Posterior vena cava (tissue), 2 donors: ENCODE measurements at places on chromosomes 4 and X.

- no peak for DNase-seq
Observed at GRCh38 chr4:46196086-46196485, 72.2 kb upstream of the GABRG1 start.

DNA sequence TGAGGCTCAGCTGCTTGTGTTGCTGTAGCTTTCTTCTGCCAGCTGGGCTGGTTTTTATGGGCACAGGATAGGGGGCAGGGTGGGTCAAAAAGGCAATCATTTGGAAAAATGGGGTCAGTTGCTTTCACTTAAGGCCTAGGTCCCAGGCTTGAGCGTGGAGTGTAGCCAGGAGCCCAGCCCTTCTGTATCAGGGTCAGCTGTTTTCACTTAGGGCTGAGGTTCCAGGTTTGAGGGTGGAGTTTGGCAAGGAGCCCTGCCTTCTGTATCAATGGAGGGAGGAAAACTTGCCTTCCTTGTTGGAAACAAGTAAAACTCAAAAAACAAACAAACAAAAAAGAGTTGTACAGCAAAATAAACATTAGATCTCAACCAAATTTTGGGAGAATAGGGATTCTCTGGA, 37.0 kb upstream of the UGT8 start:
- DNase-seq, result no peak

DNA sequence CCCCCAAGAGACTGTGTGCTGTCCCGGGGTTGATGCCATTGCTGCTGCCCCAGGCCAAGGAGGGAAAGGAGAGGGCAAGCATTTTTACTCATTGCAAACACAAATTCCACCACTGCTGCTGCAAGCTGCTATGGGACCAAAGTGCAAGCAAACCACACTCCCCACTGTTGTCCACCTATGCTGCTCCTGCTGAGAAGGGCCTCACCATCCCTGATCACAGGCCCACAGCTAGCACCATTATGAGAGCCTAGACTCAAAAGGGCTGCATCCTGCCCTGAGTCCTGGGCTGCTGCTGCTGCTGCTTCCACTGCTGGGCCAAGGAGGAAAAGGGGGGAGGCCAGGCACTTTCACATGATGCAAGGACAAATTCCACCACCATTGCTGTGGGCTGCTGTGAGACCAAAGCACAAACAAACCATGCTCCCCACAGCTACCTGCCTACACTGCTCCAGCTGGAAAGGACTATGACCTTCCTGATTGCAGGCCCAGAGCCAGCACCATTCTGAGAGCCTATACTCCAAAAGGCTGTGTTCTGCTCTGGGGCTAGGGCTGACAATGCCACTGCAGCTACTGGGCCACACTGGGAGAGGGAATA, 218.2 kb upstream of the ZCCHC13 start:
- DNase-seq, result no peak

DNA sequence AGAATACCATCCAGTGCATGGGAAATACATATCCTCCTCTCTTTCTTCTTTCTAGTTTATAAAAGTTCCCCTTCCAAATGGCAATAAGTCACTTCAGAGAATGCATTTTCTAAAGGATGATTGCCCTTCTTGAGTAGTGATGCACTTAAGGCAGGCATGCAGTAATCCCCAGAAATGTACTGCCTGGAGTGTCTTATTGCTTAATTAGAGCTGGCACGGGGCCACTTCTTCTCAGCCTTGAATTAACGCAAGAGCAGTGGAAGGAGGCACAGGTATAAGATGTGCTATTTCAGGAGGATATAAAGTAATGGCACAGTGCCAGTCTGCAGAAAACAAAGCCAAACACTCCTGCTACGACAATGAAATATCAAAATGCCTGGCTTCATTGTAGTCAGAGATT, 371.4 kb upstream of the FAM241A start:
- no peak for DNase-seq

- DNase-seq, result no peak
Observed at GRCh38 chr4:86482306-86483172, 111.6 kb upstream of the PTPN13 start.
